ENCODE measurements at places on chromosomes 5 and 9.

DNA sequence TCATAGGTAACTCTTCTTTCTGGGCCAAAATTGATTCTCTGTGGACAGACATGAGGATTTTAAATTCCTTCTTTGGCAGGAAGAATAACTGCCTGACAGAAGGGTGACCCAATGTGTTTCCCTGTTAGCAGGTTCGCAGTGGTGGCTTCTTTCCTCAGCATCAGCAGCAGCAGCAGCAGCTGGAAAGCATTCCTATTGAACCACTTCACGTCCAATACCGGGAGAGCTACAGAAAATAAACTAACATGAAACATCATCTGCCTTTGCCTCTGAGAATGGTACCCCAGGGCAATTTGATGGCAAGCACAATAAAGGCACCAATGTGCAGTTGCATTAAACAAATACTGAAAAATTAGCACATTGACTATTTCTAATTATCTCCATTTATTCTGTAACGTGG, 214.5 kb downstream of the TMEM167A start:
- DNase-seq = no peak

DNA sequence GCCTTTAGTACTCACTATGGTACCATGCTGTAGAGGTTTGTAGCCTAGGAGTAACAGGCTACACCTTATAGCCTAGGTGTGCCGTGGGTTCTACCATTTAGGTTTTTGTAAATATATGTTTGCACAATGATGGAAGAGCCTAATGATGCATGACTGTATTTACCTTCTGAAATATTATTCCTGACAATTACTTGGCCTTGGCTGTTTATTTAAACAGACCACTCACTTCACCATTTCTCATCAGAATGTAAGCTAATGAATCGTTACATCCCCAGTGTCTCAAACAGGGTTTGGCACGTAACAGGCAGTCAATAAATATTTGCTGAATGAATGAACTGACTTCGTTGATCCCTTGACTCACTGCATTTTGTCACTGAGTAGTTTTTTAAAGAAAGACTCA, 93.1 kb downstream of the MED27 start:
- DNase-seq = no peak

- DNase-seq = no peak
These were observed 65.8 kb downstream of the ZNF354C start for GRCh38 chr5:179125789-179126505.

- DNase-seq = no peak
These were observed 32.8 kb upstream of the NSMF start for GRCh38 chr9:137491735-137492432.

GRCh38 chr9:138105561-138106505, 228.3 kb downstream of the CACNA1B start:
- no peak for DNase-seq
